ENCODE measurements at places on chromosomes 12 and 14.

DNA sequence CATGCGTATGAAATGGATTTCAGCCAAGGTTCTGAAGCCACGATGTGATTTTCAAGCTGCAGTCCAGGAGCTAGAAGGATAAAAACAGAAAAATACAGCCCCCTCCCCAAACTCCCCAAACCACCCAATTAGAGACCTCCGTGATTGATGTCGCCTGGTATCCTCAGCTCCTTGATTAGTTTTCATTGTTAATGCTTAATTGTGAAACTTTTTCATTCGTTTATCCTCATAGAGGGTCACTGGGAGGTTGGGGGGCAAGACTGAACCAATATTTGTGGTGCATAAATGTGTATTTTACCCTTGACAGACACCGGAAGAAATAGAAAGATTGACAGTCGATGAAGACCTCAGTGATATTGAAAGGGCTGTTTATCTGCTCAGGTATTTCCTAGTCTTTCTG lies 1.6 kb downstream of the PPP4R4 start:
- no peak for DNase-seq

DNA sequence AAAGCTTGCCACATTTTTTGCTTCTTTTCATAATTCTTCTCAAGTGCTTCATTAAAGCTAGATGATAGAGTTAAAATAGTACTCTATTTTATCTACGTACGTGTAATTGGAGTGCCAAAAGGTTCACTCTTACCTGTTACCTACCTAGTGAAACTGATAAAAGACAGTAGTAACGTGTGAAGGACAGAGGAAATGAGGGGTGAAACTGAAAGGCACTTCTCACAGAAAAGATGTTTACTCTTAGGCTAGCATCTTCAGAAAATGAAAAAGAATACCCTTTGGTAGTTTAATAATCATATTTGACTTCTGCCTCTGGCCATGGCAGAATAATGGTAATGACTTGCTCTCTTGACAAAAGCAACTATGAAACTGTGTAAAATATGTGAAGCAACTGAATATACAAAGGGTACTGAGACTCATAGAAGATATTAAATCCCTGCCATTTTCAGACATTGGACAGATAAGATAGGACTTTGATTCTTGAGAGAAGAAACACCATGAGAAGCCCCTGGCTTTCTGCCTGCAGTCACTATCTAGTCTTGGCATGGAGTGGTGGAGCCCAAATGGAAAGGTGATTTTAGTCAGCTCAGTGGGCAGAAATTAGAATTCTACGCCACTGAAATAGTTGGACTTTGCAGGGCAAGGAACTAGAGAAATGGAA lies 6.3 kb upstream of the EVL start:
- no peak for DNase-seq

DNA sequence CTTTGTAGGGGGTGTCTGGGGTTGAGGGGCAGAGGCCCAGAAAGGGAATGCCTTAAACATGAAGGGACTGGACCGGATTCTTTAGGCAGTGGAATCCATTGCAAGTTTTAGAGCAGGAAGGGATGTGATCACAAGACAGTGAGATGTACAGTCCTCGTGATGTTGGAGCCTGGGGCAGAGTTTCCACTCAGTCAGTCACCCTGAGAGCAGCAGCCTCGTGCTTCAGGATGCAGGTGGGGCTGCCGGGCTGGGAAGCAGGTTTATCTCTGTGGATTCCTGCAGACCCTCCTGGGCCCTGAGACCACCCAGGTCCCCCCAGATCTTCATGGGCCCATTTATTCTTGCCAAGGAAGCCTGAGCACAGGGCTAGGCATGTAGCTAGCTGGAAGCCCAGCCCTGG lies 38.5 kb downstream of the RIN3 start:
- no peak for DNase-seq

GRCh38 chr14:64444140-64444539 lies 21.2 kb upstream of the AKAP5 start:
- no peak for DNase-seq

Data from activated T-helper 1 cell treated with Interleukin-2 at 50 U/mL for 16 hours (primary cell).